ENCODE measurements at places on chromosomes 11 and 22.

DNA sequence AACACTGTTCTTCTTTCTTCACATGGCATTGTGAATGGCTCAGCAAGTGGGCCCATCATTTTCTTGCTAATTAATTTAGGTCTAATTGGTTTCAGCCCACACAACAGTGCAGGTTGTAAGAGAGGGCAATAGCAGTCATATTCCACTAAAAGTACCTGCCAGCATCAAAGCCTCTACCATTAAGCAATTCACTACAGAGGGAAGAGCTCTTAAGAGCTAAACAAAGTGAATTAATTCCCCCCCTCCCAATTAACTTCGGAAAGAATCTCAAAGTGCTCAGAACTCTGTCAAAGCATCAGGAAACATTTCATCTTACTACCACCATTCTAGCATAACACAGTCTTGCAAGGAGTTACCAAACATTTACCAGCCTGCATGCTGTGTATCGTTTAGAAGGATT, 133.9 kb upstream of the UBASH3B start:
- no peak for DNase-seq

GRCh38 chr22:46021577-46021976, 44.6 kb upstream of the WNT7B start:
- DNase-seq = no peak

DNA sequence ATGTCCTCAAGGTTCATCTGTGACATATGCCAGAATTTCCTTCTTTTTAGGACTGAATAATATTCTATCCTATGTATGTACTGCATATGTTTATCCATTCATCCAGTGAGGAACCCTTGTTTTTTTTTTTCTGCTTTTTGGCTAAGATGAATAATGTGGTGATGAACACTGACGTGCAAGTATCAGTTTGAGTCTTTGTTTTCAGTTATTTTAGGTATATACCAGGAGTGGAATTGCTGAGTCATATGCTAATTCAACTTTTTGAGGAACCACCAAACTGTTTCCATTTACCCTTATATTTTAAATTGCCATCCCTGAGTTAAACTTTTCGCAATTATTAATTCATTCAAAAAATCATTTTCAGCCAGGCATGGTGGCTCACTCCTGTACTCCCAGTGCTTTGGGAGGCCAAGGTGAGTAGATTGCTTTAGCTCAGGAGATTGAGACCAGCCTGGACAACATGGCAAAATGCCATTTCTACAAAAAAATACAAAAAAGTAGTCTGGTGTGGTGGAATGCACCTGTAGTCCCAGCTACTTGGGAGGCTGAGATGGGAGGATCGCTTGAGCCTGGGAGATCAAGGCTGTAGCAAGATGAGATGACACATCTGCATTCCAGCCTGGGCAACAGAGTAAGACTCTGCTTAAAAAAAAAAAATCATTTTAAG, 64.2 kb downstream of the MICAL2 start:
- peak; percentile 86 for DNase-seq

DNA sequence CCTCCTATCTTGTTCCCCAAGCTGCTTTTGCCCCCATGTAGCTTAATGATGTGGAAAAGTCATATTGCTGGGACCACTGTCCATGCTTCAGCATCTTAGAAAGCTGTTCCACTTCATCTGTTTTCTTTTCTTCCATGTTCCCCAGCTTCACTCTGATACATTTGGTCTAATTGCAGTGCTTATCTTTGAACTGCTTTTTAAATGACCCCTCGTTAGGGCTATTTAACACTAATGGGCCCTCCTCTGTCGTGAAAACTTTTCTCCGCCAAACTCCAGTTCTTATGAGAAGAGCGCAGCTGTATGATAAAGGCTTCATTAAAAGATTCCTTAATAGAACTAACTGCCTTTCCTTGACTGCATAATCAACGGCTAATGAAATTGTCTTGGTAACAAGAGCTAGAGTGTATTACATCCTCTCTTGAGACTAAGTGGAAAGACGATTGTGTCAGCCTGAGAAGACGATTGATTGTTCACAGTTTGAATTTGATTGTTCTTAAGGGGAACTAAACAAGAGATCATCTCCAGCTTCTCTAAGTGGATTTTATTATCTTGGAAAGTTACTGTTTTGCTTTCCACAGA, 165.0 kb upstream of the MTNR1B start:
- DNase-seq = no peak

DNA sequence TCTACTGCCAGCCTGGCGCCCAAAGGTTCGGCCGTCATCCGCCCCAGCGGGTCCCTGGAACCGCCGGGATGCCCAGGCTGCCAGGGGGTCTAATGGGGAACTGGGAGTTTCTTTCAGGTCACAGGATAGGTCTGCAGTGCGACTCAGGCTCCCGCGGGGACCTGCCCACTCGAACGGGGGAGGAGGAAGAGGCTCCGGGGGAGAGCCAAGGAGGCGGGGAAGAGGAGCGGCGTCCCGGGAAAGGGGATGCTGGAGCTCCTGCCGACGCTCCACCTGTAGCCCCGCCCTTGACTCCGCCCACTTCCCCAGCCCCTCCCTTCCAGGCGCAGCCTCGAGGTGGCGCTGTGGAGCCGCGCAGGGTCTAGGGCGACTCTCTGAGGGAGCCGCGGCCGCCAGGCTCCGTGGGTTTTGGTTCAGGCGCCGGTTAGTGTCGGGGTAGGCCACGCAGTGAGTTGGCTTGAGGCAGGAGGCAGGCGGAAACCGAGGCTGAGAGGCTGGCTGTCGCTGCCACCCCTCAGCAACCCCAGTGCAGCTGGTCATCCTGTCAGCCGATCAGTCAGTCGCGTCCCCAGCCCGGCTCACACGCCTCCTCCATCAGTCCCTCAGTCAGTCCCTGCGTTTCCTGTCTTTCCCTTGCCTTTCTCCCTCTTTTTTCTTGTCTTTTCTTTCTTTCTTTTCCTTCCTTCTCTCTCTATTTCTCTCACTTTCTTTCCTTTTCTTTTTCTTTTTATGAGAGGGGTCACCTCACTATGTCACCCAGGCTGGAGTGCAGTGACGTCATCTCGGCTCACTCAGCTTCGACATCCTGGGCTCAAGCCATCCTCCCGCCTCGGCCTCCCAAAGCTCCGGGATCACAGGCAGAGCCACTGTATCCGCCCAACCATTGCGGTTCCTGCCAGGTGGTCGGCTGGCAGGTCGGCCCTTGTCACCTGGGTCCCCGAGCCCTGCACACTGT, 26.4 kb downstream of the YWHAH start:
- DNase-seq = peak; percentile 85

- DNase-seq = peak; percentile 61
Measured at GRCh38 chr11:124800226-124800929, at the start of gene MSANTD2. Gene MSANTD2, minus strand, starts transcription at chr11:124800406. Its CDS starts 26 bp downstream, at chr11:124800380.

DNA sequence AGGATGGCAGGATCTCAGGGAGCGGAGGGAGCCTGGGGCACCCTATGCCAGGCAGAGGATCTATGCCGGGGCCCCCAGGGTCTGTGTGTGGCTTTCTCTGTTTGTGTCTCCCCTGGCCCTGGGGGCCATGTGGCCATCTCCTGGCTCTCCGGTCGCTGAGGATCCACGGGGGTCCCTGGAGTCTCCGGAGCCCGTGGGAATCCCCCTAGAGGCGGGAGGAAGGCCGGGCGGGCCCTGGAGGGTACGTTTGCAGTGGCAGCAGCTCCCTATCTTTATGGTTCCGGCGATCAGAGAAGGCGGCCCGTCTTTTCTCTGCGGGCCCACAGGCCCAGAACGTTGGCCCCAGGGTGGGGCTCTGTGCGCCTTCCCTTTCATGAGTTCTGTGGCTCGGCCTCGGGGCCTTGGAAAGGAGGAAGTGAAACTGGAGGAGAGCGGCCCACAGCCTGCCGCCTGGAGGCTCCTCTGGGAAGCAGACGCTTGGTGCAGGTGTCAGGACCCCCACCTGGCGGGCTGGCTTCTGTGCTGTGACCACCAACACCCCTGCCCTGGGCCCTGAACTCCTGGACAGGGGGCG, 82.1 kb downstream of the KCNQ1 start:
- no peak for DNase-seq

DNA sequence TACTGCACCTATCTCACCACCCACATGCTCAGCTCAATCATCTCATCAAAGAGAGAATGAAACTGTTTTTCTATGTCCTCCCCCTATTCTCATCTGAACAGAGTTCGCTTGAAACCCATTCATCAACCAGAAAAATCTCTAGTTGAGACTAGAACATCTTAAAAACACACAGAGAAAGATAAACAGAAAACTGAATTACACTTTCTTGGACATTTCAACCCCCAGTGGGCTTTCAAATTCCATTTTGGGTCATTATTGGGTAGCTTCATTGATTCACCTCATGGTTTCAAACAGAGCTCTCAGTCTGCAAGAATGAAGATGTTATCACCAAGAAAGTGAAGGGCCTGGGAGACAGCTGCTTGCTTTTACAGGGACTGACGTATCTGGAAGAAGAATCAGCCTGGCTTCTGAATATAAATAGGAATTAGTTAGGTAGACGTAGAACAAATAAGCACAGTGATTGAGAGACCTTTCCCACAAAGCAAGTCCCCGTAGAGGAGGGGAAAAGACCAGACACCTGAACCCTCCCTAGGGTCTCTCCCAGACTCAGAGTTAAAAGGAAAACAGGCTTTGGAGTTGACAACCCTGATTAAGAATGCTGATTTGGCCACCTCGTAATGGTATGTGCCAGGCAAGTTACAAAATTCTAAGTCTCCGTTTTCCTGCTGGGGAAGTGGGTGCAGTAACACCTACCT, 155.7 kb downstream of the BBOX1 start:
- DNase-seq = no peak

GRCh38 chr11:34354782-34355181, 3.0 kb downstream of the ABTB2 start:
- DNase-seq = peak; percentile 82

DNA sequence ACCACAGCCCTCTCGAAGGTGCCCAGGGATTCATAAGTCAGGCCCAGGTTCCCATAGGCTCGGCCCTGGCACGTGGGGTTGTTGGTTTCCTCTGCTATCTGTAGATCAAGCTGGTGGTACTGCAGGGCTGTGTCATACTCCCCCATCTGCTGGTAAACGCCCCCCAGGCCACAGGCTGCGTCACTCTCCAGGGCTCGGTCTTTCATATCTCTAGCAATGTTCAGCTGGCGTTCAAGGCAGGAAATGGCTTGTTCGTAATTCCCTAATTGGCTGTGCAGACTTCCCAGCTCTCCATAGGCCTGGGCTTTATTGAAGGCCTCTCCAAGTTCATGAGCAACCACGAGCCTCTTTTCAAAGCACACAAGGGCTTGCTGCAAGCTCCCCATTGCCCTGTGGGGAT, 186.4 kb upstream of the PITPNB start:
- DNase-seq = no peak

GRCh38 chr11:62157603-62158002, 32.4 kb upstream of the SCGB1D1 start:
- no peak for DNase-seq

- no peak for DNase-seq
Measured at GRCh38 chr22:47497666-47498065, 735.2 kb downstream of the TBC1D22A start.

DNA sequence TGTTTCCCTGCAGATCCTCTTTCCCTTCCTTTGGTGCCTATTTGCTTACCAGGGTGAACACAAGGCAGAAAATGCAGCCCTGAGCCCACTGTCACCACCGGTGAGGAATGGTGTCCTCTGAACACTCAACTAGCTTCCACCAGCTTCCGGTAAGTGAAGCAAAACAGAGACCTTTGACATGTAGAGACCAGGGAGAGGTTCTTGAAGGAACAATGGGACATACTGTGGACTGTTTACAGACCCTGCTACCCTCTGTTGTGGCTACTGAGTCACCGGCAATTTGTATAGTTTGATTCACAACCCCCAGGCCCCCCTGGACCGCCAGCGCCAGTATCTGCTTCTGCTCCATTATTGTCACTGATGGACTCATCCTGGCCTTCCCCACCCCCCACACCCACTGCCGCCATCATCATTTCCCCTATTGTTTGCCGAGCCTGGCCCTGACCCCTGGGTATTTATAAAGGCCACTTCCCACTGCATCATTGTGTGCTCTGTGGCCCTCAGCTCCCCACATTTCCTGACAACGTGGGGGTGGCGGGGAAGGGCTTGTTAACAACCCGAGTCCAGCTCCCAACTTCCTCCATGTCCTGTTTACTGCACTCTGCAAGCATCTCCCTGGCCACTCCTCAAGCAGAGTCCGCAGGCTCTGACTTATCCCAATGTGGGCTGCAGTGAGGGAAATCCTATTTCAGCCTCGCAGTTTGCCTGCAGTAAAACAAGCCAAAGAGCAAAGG, 252.9 kb downstream of the ETS1 start:
- DNase-seq = no peak

Measured in mammary epithelial cell (primary cell).